ENCODE measurements at places on chromosomes 5 and 9.
A peak's percentile ranks its signal among the peaks of the same experiment; 100 is the strongest.

GRCh38 chr5:177511181-177511580 lies 1.6 kb upstream of the DOK3 start:
- no peak for DNase-seq

DNA sequence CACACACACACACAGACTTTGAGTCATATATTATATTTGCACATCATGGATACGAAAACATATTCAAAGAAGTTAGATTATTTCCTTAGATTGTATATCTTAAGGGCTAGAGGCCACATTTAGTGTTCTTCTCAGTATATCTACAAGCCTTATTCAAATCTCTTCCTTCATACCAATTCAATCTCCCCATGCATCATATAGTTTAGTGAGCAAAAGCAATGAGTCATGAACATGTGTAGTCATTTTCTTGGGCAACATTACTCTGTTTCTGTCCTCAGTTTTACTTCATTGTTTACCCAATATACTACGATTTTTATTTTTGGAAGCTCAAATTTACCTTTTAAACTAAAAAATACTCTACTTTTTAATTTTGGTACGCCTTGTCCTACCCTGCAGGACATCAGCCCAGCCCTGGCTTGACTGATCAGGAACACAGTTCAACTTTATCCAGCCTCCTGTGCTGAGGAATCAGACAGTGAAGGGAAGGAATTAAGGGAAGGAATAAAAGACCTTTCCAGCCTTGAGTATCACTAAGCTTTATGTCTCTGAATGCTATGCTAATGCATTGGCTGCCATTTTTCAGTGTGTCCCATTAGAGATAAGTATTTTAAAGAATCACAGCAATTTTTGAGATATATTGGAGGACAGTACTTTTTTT lies 101.7 kb upstream of the FST start:
- peak; percentile 68 for DNase-seq

DNA sequence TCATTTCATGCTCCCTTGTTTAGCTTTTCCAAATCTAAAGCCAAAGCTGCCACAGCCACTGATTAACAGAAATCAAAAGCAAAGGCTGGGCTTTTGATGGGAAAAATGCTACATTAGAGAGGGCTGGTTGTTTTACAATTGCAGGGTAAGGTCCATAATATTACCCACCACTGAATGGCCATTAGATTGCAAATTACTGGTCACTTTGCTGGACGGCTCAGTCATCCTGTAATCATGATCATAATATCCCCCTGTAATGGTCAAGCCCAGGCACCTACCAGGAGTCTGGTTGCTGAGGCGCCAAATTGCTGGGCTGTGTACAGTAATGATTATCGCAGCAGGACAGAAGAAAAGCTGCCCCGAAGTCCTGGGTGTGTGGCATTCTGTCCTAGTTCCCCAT lies 286.5 kb downstream of the ZSWIM6 start:
- no peak for DNase-seq

- no peak for DNase-seq
Measured at GRCh38 chr5:111935835-111936234, 178.8 kb upstream of the NREP start.

- peak; percentile 60 for DNase-seq
Measured at GRCh38 chr9:87381050-87381711, 116.5 kb upstream of the DAPK1 start.

- DNase-seq, result no peak
Measured at GRCh38 chr5:55037046-55037771, 13.2 kb downstream of the GZMK start.

- DNase-seq, result peak; percentile 92
Measured at GRCh38 chr9:98009936-98010335, 26.8 kb downstream of the ANP32B start.

GRCh38 chr5:127256886-127257597 lies 33.6 kb upstream of the MEGF10 start:
- no peak for DNase-seq

- DNase-seq, result no peak
Measured at GRCh38 chr9:76475686-76476085, 16.7 kb downstream of the GCNT1 start.

- DNase-seq, result peak; percentile 85
Measured at GRCh38 chr9:130846487-130847305, 11.6 kb downstream of the ABL1 start.

DNA sequence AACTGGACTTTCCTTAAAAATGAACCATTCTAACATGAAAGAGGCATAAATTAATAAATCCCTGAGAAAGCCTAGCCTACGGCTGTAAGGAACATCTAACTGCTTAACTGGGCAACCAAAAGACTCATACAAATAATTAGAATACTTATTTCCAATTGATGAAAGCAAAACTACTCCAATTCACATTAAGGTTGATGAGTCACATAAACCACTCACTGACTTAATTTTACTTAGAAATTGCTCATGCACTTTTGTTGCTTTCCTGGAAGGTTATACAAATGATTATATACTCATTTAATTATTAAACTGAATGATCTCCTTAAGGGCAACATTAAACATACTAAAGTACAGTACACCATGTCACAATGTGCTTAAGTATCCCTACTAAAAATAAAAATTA lies 101.9 kb downstream of the NFIB start:
- DNase-seq, result peak; percentile 64

GRCh38 chr5:131671409-131671808 lies 36.4 kb upstream of the RAPGEF6 start:
- DNase-seq, result peak; percentile 29

- DNase-seq, result no peak
Measured at GRCh38 chr5:146799231-146799630, 79.3 kb downstream of the PPP2R2B start.

- DNase-seq, result peak; percentile 55
Measured at GRCh38 chr5:126402621-126403555, 20.3 kb upstream of the GRAMD2B start.

GRCh38 chr5:127418974-127419682 lies 98.3 kb upstream of the PRRC1 start:
- DNase-seq, result no peak

DNA sequence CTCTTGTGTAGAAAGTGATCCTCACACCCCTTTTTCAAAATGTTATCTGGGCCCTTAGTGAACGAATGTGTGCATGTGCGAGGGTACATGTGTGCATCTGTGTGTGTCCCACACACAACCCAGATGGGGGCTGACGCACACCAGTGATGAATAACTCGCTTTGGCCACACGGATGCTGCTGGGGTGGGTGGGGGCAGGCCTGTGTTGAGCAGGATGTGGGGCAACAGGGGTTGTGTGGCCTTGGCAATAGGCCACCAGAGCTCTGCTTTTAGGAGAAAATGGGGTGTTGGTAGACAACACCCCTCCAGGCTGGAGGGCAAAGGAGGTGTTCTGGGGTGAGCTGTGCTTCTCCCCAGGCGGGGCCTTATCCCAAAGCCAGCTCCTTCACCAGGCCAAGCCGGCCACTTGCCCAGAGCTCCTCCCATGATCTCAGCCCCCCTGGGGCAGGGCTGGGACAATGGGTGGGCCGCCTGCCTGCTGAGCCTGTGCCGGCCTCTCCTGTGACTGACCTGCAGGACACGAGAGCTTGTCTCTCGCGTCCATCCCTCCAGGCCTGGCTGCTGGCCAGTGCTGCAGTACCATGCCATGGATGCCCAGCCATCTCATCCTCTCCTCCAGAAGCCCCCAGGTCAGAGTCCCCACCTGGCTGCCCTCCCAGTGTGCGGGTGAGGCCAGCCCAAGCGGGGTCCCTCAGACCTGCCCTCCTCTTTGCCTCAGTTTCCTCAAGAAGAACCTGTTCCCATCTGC lies 1.7 kb downstream of the DBN1 start:
- peak; percentile 85 for DNase-seq

DNA sequence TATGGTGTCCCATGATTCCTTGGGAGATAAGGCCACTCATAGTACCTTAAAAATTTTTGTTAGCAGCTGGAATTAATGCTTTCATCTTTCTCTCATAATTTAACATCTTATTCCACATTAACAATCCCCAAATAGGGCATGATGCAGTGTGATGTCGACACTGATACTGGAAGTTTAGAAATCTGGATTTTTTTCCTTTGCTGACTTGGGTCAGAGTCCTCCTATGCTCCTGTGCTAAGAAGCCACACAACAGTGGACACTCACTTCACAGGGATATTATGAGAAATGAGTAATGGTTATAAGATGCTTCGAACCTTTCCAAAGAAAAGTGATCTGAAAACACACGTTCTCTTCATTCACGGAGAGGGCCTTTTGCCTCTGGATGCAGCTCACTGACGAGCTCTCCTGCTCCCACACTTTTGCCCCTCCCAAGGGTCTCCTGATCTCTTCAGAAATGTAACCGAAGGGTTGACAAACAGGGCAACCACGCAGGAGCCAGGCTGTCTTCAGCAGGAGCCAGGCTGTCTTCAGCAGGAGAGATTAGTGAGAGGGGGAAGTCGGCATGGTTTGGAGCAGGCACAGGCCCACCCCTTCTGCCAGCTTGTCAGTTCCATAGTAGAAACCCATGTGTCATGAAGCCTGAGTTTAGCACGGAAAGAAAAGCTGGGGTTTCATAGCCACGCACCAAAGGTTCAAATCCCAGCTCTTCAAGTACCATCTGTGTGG lies 247.8 kb downstream of the AOPEP start:
- peak; percentile 14 for DNase-seq

DNA sequence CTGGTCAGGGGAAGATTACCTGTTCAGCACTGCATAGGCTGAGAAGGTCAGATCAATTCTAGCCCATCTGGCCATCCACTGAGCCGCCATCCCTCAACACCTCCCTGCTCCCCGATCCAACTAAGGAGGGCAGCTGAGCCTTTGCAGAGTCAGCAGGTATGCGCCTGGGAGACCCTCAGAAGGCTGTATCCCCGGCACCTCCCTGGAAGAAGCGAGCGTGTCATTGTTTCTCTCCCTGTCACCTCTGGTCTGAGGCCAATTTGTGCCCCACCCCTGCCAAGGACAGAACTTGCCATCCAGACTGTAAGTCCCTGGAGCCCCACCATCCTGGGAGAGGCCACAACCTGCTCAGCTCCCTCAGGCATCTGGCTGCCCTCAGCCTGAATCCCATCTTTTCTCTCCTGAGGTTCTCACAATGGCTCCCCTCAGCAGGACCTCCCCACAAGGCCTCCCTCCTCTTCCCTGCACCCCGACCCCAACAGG lies 2.6 kb downstream of the CLTB start:
- no peak for DNase-seq

DNA sequence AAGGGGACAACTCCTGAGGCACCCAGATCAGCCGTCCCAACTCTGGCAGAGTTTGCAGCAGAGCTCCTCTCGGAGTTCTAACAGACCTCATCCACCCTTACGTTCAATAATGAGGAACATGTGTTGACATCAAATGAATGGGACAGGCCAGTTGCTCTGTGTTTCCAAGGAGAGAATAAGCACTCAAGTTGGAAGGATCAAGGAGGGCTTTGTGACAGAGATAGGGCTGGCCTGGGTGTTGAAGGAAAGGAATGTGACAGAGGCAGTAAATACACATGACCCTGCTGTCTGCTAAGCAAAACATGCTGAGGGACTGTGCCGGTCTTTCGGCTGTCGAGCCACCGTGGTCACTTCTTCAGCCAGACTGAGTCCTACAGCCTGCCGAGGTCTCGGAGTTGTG lies 48.2 kb downstream of the GPR107 start:
- DNase-seq, result no peak

- DNase-seq, result peak; percentile 6
Measured at GRCh38 chr5:140480310-140481014, 67.0 kb upstream of the EIF4EBP3 start.

DNA sequence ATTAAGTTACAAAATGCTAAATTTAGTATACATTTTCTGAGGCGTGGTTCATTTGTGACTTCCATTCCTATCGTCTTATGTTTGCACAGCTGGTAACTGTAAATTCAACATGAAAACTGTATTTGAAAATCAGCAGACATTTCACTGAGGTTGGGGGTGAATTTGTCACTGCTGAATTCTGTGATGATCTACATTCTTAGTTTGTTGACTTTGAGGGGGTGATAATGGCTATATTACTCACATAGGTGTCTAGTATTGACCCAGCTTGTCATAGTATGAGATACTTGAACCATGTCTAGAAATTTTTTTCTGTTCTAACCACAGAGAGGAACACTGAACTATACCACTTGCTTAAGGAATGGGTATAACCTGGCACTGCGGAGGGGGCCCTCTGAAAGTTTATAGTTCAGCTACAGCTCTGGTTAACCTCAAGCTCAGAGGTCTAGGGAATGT lies 313.3 kb downstream of the PIK3R1 start:
- DNase-seq, result no peak

DNA sequence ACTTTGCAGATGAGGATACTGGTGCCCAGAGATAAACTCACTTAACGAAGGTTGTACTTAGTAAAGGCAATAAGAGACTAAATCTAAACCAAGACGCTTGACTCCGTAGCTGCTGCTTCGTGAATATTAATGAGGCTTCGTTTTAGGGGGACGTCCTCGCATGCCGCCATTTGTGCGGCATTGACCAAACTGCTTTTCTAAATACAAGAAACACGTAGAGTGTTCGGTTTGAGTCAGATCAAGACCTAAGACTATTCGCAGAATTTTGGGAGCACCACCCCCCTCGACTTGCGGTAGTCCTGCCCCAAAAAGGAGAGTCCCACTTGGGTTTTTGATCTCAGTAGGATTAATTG lies 1.1 kb downstream of the NPM1 start:
- DNase-seq, result no peak

- DNase-seq, result peak; percentile 80
Measured at GRCh38 chr9:108049026-108049607, 559.5 kb upstream of the KLF4 start.

GRCh38 chr5:178993955-178994579 lies 1.1 kb downstream of the GRM6 start:
- DNase-seq, result no peak

GRCh38 chr5:125149110-125149509 lies 402.7 kb upstream of the ZNF608 start:
- no peak for DNase-seq

DNA sequence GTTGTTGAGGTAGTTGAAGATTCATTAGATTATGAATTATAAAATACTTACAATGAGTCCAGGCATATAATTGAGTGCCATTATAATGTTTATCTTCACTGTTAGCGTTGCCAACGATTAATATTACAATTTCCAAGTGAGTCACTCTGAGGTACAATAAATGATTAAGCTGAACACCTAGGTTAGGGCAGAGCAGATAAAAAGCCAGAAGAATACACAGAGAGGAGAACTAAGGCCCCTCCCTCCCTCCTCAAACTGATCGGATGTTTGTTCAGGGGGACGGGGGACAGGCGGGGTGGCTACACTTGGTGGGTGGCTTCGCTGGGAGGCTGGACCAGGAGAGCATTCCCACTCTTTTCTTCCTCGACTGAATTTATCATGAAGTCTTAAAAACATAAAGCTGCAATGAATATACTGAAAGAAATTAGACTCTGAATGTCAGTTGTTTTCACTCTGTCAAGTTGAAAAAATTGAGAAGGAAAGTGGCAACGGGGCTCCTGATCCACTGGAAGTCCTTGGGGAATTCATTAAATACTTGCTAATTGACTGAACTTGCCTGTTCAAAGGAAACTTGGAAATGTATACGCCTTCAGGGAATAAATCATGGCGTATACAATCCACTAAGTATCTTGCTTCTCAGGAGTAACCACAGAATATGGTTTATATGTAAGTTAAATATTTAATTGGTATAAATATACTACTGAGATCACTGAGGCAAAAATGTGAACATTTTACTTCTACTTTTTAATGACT lies 198.1 kb downstream of the TSSK1B start:
- no peak for DNase-seq
